NCI-H2081 treated with DMSO at 0.1 percent for 48 hours (cell line): ENCODE measurements at places on chromosomes 7 and 10.
A peak's percentile ranks its signal among the peaks of the same experiment; 100 is the strongest.

DNA sequence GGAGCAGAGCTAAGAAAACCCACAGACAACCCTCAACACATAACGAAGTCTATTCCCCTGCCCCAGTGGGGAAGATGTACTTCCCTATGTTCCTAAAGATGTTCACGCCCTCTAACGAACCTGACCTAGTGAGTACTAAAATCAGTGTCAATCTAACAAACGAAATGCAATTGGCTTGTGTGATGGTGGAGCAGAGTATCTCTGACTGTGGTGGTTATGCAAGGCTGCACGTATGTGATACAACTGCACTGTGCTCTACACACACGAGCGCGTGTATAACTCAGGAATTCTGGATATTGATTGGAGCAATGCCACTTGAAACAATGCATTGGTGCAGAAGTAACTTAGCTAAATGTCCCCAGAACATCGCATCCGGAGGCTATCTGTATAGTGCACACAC is 1.3 kb downstream of the ANKRD16 start:
- DNase-seq, result no peak

DNA sequence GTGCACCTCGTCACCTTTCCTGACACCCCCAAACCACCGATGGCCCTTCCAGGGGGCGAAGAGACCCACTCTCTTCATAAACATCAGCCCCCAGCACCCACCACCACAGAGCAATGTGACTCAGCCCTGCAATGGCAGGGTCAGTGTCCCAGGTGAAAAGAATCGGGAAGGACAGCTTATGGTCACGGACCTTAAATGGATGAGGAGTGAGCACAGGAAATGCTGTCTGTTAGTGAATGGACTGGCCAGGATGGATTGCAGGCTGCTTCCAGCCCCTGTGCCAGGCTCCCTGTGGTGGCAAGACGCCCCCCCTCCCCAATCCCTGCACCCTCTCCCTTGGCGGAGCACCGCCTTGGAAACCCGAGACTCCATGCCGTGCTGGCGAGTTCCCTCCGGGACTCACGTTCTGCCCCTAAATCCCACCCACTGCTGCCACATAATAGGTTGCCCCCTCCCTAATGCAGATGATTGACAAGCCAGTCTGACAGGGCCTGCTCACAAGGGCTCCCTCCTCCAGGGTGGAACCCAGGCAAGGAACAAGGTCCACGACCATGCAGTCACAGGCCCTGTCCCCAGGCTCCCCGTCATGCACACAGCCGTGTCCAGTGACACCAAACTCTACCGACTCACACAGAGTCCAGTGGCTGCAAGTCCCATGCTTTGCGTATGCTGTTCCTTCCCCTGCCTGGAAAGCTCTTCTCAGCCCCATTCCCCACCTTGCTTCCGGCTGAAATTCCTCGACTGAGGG is 7.3 kb downstream of the ASB13 start:
- no peak for DNase-seq

- DNase-seq, result no peak
Observed at GRCh38 chr7:3951316-3952055, 650.4 kb downstream of the SDK1 start.

DNA sequence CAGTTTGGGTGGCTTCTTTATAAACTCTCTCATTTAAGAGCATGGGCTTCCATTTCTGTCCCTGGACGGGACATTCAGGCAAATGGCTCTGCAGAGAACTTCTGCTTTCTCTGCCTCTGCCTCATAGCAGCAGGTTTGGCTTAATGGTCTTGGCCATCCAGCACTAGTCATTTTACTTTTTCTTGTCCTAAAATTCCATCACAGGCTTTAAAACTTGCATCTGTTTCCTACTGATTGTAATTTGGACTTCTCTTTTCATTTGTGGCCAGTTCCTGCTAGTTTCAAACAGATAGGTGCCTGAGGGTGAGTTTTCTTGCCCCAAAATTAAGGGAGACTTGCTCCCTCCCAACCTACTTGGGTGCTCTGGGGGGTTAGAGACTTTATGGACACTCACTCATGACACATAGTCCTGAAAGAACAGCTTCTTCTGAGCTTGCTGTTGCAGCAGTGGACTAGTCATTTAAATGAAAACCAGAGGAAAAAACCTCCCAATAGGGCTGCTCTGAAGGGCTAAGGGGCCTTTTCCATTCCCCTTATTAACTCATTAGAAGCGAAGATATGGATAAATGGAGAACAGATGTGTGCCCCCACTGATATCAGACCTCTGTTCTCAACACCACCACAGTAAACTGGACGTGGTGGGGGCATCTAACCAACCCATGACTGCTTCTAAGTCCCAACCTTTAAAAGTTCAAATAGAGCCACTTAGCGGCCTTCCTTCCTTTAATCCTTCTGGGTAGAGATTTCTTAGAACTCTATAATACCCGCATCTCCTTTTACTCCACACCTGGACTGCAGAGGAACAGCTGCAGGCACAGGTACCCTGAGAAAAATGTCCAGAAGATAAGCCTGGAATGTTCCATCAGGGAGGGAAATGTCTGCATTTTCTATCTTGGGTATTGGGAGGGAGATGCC is 38.8 kb downstream of the SVOPL start:
- no peak for DNase-seq

GRCh38 chr10:97442277-97442676 is 3.5 kb downstream of the EXOSC1 start:
- no peak for DNase-seq

GRCh38 chr10:104435822-104436221 is 82.2 kb downstream of the CFAP58 start:
- DNase-seq, result no peak

DNA sequence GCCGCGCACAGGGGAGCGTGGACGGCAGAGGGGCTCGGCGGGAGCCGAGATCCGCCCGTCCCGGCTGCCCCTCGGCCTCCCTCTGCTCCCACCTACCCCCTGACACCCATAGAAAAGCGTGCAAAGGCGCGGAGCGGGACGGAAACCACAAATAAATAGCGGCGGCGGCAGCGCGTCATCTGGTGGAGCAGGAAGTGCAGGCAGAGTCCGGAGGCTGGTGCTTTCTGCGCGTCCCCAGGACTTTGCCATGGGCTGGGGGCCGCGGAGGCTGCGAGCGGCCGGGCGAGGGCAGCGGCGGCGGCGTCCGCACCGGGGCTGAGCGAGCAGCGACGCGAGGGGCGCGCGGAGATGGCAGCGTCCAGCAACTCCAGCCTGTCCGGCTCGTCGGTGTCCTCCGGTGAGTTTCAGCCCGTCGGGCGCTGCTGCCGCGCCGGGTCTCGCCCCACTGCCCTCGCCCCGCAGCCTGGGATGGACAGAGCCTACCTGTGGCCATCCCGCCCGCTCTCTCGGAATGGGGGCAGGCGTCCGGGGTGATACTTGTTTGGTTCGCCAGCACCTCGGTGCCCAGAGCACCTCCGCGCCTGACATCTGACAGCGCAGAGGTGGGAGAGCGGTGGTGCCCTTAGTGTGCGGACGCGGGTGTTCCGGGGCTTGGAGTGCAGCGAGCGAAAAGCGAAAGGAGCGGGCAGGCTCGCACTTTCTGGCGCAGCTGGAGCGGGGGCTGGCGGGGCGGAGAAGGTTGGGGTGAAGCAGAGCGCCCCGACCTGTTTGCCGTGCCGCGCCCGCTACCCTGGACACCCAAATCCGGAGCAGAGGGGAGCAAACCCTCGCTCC is at the start of gene CHN2:
Gene CHN2, plus strand, starts transcription at position 182 of the 834 bp plus-strand sequence.
- peak; percentile 33 for DNase-seq

DNA sequence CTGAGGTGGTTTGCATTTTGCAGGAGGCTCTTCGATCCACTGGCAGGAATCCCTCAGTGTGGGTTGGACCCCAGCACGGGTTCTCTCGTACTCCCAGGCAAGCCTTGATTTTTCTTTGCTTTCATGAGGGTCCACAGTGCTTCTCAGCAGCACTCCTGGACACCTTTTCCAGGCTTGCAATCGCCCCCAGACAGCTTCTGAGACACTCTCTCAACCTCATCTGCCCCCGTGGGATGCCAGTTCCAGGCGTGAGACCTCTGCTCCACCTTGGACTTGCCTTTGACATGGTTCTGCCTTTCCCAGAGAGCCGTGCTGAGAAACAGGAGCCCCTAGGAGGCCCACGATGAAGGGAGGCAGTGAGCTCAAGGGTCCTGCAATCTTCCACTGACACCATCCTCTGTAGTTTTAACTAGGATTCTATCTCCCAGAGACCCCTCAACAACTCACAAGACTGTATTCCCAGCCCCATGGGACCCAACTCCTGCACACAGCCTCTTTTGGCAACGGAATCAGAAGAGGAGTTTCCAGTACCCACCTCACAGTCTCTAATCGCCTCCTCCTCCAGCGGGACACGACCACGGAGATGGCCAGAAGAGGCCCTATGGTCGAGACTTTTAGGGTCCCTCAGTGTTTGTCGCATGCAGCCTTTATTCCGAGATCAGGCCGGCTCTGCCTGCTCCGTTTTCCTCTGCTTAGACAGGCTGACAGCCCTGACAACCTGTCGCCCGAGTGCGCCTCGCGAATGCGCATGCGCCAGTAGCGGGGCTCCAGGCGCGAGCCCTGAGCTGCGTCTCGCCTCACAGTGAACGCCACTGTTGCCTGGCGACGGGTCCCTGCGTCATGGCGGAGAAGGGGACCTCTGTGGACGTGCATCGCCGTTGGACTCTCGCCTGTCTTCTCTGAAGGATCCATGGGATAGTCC is 26.0 kb upstream of the ZNF273 start:
- DNase-seq, result no peak

GRCh38 chr10:98340940-98341310 is 72.9 kb upstream of the LOXL4 start:
- no peak for DNase-seq

DNA sequence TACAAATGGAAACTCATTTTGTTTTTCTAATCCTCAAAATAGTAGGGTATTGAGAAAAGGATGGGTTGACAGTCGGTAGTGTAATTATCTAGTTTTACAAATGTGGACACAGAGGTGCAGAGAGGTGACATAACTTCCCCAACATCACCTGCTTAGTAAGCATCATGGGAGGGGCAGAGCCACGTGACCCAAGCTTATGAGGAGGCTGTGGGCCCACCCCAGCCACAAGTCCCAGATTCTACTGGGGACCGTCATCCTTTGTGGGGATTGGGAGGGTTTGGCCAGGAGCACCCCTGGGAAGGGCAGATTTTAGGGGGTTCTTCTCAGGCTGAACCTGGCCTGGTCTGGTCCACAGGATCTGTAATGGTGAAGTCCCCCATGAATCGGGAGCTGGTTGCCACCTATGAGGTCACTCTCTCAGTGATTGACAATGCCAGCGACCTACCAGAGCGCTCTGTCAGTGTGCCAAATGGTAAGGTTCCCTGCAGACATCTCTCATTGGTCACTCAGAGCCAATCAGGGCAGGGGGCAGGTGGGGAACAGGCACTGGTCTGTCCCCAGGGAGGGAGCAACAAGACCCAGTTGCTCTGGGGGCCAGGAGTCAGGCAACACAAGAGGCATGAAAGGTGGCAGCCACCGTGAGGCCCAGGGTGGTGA is 23.6 kb upstream of the VSIR start:
- no peak for DNase-seq

DNA sequence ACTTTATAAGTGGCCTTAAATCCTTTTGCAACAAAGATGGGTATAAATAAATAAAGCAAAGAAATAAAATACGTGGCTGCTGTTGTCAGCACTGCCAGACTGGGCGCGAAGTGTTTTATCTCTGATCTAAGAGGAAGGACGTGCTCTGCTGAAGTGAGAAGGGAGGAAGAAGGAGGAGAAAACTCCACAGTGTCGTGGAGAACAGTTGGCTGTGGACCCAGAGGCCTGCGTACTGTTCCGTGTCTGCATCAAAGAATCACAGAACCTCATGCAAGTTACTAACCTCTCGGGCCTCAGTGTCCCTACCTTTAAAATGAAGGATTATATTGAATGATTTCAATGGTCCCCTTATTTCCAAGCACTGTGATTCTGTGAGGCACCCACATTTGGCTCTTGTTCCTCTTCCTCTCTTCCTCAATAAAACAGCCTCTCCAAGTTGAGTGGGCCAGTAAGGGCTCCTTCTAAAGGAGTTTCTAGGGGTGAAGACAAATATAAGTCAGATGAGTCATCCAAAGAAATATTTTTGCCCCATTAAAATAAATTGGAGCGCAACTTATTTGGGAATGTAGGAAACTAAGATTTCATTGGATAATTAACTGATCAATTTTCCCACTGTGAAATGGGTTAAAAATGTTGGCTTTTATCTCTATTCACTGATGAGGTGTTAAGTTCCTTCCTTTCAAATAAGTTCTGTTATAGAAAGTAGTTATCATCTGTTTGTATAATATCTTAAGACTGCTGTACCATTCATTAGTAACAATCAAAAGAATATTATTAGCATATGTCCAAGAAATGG is 126.9 kb upstream of the EFCAB10 start:
- DNase-seq, result no peak

- DNase-seq, result no peak
Observed at GRCh38 chr7:149009527-149009926, 18.8 kb downstream of the PDIA4 start.

- DNase-seq, result no peak
Observed at GRCh38 chr7:6453734-6454133, 6.0 kb upstream of the DAGLB start.

GRCh38 chr7:90605055-90605454 is 8.9 kb downstream of the CDK14 start:
- peak; percentile 67 for DNase-seq

GRCh38 chr7:103076764-103077163 is 1.8 kb downstream of the ARMC10 start:
- DNase-seq, result no peak

GRCh38 chr7:118352867-118353453 is 128.5 kb downstream of the ANKRD7 start:
- DNase-seq, result peak; percentile 63

DNA sequence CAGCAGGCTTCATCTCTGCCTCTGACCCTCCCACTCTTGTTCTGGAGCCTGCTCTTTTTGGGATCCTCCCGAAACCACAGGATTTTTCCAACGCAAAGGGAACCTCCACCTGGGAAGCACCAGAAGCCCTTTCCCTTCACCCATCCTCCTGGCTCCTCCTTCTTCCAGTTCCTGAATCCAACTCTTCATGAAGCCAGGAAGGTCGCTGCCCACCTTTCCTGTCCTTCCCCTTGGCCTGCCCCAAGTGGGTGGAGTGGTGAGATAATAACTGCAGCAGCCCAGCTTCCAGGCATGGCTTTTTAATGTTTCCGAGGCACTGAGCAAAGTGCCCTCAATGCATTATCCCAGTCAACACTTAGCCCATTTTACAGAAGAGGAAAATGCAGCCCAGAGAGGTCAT is 70.8 kb upstream of the EEPD1 start:
- no peak for DNase-seq
